ENCODE measurements at places on chromosomes 7 and 10.

DNA sequence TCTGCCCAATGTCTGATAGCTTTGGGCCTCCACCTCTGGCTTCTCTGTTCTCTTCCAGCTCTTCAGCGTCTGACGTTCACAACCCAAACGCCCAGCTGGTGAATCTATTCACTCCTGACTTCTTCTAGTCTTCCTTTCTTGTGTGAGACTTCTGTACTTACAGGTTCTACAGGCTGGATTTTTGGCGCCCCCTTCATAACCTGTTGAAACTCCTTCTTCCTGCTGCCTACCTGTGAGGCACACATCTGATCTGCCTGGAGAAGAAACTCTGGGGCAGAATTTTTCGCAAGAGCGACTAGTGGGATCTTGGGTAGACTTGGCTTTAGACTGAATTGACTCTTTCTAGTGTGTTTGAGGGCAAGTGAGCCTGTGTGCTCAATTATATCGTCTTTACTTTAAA lies 249.3 kb downstream of the REEP3 start:
- DNase-seq, result no peak

DNA sequence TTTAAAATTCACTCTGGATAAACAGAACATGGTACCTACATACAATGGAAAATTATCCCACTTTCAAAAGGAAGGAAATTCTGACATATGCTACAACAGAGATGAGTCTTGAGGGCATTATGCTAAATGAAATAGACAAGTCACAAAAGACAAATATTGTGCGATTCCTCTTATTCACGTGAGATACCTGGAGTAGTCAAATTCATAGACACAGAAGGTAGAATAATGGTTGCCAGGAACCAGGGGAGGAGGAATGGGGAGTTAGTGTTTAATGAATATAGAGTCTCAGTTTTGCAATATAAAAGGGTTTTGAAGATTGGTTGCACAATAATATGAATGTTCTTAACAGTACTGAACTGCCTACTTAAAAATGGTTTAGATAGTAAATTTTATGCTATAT lies 69.8 kb upstream of the WAC start:
- DNase-seq, result no peak

GRCh38 chr7:116339564-116339963 lies 129.2 kb downstream of the TES start:
- no peak for DNase-seq

- DNase-seq, result no peak
These were observed 1.4 kb downstream of the PARD3 start for GRCh38 chr10:34813626-34814222.

- DNase-seq, result no peak
These were observed 248.8 kb upstream of the ZMIZ1 start for GRCh38 chr10:78820007-78820362.

Data from NCI-H446 treated with DMSO at 0.1 percent for 48 hours (cell line).